Hematopoietic multipotent progenitor cell treated with erythropoietin and hydrocortisone succinate and interleukin-3 and kit ligand, for 8 days (in vitro differentiated cells): ENCODE measurements at places on chromosomes 16 and 17.

DNA sequence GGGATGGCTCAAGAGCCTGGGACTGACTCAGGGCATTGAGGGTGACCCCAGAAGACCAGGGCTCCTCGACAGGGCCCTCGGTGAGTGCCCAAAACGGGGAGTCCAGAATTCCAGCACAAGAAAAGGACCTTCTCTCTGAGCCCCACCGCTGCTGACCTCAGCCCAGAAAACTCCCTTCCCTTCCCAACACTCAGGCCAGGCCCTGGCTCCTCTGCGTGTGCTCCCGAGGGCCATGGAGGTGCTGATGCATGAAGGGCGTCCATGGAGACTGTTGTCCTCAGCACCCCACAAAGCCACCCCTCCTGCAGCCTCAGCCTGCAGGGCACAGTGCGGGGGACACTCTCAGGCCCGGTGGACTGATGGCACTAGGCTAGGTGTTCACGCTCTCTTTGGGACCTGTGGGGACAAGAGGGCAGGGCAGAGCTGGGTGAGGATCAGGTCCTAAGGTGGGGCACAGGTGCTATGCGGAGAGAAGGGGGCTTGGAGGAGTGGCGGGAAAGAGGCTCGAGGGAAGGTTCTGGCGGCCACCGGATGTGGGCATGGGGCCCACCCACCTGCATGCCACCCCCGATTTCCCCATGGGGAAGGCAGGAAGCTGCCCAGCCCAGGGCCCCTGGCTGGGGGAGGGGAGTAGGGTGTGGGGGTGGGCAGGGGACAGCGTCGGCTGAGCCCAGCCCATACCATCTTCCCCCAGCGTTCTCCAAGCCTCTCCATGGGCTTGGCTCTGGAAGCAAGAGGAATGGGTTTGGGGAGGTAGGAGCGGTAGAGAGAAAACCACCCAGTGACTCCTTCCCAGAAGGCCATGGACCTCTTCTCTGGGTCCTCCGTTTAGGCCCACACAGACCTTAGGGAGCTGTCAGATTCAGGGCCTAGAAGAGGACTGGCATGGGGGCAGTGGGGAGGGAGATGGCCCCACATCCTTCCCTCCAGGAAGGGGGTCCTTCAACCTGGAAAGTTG, 4.5 kb upstream of the TSPOAP1 start:
- peak; percentile 80 for DNase-seq

- no peak for DNase-seq
Observed at GRCh38 chr16:89275284-89275584, 57.7 kb downstream of the ZNF778 start.

- DNase-seq, result no peak
Observed at GRCh38 chr17:1577583-1578013, 15.0 kb upstream of the PITPNA start.

DNA sequence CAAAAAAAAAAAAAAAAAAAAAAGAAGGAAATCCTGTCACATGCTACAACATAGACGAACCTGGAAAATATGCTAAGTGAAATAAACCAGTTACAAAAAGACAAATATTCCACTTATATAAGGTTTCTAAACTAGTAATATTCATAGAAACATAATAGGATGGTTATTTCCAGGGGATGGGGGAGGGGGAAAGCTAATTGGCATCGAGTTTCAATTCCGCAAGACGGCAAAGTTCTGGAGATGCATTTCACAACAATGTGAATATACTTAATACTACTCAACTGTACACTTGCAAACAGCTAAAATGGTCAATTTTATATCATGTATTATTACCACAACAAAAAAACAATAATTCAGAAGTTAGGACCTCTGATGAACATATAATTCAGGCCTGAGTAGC, 37.9 kb upstream of the ABCA9 start:
- no peak for DNase-seq

DNA sequence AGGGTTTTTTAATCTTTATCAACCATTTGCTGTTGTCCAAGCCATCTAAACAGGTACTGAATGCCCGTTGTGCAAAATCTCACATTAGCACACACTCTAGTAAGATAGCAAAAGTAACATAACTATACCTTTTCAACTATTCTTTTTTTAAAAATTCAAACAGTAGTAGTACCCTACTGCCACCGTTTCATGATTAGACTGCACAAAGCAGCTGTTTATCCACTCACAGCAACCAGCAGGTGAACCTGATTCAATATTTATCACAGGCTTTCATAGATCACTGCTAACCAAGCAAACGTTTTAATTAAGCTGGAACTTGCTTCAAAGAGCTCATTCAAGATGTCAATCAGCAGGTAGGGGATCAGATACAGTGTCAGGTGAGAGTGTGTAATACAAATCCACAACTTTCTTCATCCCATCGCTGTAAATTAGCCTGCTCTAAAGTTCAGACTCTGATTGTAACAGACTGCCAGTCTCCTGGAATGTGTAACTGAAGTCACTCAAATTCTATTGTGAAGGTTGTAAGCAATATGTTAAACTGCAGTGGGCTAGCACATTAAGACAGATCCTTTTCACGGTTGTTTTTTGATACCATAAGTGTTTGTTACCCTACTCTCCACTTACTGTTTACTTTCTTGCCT, 47.3 kb downstream of the BRIP1 start:
- no peak for DNase-seq

DNA sequence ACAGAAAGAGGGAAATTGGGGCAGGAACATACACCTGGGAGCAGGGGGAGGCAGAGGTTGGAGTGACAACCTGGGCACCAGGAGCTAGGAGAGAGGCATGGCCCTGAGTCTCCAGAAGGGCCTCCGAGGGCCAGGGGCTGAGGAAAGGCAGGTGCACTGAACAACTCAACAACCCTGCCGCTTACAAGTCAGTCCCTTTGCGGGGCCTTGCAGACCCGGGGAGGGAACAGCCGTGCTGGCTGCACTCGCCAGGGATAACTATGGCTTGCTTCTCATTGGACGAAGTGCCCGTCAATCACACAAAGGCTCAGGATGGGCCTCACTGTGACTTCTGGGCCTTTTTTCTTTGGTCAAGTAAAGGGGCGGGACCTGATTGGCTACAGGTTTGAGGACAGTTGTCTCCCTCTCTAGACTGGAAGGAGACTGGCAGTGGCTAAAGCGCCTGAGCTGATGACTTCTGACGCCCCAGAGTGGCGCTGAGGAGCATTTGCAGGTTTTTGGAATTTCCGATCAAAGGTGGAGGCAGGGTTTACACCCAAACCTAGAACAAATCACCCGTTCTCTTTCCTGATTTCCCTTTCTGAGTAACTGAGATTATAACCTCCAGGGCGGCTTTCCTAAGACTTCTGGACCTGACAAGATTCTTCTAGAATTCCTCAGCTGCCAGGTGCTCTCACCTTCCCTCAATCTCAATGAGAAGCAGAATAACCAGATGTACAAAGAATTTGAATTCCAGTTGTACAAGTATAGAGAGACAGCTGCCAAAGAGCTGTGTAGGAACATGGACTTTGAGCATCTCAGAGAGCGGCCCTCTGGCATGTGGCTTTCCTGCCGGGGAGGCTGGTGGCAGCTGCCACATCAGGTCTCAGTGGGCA, 27.6 kb upstream of the ST6GALNAC2 start:
- DNase-seq, result no peak

- DNase-seq, result no peak
Observed at GRCh38 chr16:24753000-24753399, 23.5 kb downstream of the TNRC6A start.

GRCh38 chr16:88667461-88667860, 4.6 kb upstream of the MVD start:
- DNase-seq, result no peak

DNA sequence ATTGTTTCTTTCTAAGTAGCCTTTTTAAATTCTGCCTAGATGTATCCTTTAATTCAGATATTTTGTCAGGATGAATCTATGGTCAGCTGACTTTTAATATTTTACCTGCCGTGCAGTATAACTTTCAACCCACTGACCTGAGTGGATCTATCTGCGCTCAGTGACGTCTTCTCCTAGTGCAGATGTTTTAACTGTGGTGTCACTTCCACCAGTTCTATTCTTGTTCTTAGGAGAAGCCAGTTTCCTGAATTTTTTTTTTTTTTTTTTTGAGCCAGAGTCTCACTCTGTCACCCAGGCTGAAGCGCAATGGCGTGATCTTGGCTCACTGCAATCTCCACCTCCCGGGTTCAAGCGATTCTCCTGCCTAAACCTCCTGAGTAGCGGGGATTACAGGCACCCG, 5.0 kb upstream of the TM4SF5 start:
- DNase-seq, result no peak

DNA sequence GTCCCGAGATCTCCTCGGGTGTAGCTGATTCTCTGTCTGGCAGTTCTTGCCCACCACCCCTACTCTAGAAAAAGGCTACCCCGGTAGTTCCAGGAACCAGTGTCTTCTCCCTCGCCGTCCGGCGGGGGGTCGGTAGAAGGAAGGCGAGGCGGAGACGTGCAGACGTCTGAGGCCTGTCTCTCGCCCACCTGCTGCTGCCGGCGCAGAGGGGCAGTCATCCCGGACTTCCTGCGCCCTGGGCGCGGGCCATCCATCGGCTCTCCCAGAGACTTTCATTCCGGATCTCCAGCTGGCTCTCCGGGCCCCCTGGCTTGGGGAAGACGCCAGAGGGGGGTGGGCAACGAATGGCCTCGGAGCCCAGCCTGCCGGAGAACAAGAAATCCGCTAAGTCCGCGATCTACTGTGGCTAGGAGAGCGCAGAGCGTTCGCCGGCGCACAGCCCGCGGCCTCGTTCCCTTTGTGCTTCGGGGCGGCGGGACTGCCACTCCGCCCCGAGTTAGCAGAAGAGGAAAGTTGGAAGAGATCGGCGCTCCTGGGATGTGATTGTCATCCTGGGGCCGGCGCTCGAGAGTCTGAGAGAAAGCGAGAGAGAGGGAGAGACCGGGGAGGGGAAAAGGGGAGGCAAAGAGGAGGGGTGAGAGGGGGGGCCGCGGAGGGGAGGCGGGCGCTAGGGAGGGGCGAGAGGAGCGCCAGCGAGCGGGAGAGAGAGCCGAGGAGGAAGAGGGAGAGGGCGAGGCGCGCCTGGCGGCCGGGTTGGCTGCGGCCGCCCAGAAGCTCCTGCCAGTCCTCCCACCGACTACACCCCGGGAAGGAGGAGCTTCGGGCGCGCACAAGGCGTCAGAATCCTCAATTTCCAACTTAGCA, at the start of gene IRX5:
TSS of gene IRX5 (plus strand) at position 861 of the 864 bp plus-strand sequence. CDS start 334 bp downstream, outside the sequence.
- DNase-seq, result peak; percentile 62

DNA sequence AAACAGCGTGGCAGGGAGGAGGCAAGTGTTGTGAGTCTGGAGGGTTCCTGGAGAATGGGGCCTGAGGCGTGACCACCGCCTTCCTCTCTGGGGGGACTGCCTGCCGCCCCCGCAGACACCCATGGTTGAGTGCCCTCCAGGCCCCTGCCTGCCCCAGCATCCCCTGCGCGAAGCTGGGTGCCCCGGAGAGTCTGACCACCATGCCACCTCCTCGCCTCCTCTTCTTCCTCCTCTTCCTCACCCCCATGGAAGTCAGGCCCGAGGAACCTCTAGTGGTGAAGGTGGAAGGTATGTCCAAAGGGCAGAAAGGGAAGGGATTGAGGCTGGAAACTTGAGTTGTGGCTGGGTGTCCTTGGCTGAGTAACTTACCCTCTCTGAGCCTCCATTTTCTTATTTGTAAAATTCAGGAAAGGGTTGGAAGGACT, at the start of gene CD19:
TSS of gene CD19 (plus strand) at position 171 of the 425 bp plus-strand sequence. CDS start at position 201, 30 bp downstream.
- no peak for DNase-seq

- no peak for DNase-seq
Observed at GRCh38 chr16:7613518-7613917, 280.9 kb downstream of the RBFOX1 start.

DNA sequence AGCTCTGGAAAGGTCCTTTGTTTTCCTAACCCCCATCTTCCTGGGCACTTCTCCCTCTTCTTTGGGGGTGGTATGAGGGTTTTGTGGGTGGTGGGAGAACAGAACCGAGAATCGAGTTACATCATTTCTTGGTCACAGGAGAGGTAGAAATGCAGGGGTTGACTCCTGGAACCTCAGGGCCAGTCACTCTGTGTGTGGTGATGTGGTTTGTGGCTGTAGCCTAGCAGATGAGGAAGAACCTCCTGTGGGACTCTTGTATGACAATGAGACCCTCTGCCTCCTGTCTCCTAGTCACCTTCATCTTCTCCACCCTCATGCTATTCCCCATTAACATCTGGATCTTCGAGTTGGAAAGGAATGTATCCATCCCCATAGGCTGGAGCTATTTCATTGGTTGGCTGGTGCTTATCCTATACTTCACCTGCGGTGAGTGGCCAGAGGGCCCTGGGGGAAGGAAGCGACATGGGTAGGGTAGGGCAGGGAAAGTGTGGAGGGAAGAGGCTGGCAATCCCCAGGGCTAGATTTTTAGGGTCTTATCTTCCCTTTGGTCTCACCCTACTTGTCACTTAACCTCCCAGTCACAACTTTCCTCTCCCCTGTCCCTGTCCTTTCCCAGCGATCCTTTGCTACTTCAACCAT, 5.5 kb downstream of the ODF4 start:
- DNase-seq, result no peak

- DNase-seq, result no peak
Observed at GRCh38 chr17:41599680-41600079, 12.9 kb downstream of the KRT16 start.
